ENCODE measurements at places on chromosomes 2 and 18.

DNA sequence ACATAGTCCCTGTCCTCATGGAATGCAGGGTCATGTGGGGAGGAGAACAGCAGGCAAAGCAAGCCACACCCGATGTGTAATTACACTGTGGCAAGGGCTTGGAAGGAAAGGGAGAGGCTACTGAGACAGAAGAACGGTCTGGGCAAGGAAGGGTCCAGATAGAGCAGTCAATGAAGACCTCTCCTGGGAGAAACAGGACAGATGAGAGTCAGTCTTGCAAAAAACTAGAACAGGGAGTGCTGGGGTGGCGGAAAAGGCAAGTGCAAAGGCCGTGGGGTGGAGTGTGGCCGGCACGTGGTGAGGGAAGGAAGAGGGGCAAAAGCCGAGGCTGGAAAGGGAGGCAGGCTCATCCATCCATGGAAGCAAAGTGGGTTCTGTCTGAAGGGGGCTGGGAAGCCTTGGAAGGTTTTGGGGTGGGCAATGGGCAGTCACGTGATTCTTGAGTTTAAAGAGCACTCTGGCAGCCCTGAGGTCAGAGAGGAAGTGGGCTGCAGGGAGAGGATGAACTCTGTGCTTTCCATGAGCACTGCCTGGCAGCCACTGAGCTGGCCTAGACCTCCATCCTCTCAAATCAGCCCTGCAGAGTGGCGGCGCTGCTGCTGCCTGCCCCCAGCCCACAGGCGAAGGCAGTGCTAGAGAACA is 182.2 kb downstream of the INHBB start:
- no peak for DNase-seq

- DNase-seq: no peak
Observed at GRCh38 chr2:241108271-241109209, 6.5 kb upstream of the MTERF4 start.

- DNase-seq: no peak
Observed at GRCh38 chr2:217186668-217187159, 326.9 kb upstream of the TNP1 start.

DNA sequence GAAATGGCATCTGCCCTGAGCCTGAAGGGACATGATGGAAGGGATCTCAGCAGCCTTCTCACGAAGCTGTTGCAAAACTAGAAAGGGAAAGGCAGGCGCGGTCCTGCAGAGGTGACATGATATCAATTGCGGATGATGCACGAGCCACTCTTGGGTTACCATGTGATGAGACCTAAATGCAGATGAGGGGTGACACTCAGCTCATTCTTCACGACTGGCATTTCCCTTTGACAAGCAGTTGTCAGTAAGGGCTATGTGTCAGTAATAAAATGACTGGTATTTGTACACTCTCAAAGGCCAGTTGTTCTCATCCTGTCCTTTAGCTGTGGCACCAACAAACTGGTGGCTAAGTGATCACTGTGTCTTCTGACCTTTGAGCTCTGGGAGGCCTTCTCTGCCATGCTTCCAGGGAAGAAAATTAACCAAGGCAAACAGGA is 273.6 kb downstream of the ETAA1 start:
- no peak for DNase-seq

GRCh38 chr2:216119146-216119545 is 10.0 kb downstream of the XRCC5 start:
- no peak for DNase-seq

GRCh38 chr2:30803281-30803680 is 4.0 kb downstream of the CAPN13 start:
- no peak for DNase-seq

GRCh38 chr2:204948024-204948763 is 402.9 kb downstream of the PARD3B start:
- DNase-seq: no peak

- DNase-seq: no peak
Observed at GRCh38 chr2:210541290-210541902, 15.0 kb upstream of the CPS1 start.

GRCh38 chr18:3529077-3529476 is 79.1 kb downstream of the TGIF1 start:
- no peak for DNase-seq

DNA sequence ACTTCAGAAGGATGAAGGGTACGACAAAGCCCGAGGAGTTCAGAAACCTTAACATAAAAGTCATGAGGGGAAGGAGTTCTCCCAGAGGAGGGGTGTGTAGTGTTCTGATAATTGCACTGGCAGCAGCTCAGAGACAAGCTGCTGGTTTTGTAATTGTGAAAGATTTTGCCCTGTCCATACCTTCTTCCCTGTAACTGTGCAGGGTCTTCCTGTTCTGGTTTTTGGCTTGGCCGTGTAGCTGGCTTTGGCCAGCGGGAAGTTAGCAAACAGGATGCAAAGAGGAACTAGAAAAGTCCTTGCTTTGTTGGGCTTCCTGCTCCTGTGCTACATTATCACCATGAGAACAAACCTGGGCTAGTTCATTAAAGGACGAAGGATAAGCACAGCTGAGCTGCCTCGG is 160.8 kb downstream of the LPIN1 start:
- no peak for DNase-seq

GRCh38 chr18:69585696-69586095 is 185.0 kb downstream of the DOK6 start:
- DNase-seq: no peak

- no peak for DNase-seq
Observed at GRCh38 chr18:37499044-37499443, 66.6 kb downstream of the CELF4 start.

DNA sequence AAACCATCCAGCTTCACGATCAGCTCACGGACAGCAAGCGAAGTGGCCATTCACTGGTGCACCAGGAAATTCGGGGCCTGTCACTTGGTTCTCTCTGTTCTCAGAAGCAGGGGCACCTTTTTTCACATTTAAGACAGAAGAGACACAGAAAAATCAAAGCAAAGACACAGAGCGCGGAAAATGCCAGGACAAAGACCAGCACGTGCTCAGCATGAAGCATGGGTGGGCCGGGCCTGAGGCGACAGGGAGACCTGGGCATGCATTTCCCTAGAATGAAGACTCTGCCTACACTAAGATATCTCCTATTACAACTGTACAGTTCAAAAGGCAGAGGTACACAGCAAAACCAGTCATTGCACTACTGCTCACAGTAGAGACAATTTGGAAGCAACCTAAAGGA is 117.4 kb upstream of the ID2 start:
- DNase-seq: no peak

GRCh38 chr2:191740759-191741158 is 62.8 kb downstream of the NABP1 start:
- no peak for DNase-seq

GRCh38 chr2:2912731-2913130 is 464.9 kb downstream of the EIPR1 start:
- no peak for DNase-seq

DNA sequence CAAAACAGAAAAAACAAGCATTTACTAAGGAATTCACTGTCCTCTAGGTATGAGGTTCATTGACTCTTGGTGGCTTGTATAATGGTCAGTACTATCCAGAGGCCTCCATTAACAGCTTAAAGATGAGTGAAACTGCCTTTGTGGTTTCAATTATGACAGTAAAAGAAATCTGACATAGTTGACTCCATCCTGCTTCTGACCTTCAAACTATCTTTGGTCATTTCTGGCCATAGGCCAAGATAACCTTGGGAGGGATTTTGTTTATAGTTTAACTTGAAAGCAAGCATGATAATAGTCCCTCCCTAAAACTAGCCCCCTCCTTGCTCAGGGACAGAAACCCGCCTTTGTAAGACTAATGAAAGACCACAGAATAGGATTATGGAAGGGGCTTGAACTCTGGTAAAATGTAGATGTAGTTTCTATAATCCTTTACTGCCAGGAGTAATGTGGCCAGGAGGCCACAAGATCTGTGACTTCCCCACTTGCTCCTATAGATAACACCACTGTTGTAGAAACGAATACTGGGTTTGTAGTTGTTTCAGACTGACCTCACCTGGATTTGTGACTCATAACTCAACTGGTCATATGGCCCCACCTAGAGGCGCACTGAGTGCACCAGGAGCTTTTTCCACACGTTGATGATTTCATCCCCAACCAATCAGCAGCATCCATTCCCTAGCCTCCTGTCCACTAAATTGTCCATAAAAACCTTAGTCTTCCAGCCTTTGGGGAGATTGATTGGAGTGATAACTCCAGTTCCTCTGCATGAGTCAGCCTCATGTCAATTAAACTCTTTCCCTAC is 8.6 kb upstream of the PLEKHM3 start:
- no peak for DNase-seq

DNA sequence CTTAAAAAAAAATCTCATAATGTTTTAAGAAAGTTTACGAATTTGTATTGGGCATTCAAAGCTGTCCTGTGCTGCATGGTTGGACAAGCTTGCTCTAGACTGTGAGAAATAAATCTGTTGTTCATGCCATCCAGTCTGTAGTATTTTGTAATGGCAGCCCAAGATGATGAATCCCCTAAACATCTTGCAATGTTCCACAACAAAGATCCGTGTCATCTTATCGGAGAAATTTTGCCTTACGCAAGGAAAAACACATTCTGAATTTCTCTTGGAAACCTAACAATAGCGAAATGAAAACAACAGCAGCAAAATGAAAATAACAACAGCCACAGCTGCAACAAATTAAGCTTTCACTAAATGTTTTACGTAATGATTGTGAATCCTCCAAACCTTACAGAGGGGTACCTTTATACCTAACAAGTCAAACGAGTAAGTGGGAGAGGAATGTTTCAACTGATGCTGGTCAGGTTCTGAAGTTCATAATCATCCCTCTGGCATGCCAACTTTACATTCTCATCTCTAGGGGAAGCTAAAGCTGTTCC is 76.1 kb upstream of the RNU4ATAC start:
- DNase-seq: no peak

DNA sequence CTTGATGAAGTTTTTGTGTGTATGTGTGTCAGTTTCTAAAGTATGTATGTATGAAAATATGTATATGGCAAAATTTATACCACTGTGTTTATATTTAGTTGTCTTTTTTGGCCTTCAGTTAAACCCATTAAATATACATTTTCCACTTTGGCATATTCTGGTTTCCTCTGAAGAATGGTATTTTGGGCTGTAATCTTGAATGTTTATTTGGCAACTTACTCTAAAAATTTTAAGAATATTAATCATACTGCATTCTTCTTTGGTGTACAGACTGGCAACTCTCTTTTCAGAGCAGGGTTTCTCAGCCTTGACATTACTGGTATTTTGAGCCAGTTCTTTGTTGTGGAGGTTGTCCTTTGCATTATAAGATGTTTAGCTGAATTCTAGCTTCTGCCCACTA is 27.9 kb upstream of the CCBE1 start:
- no peak for DNase-seq

DNA sequence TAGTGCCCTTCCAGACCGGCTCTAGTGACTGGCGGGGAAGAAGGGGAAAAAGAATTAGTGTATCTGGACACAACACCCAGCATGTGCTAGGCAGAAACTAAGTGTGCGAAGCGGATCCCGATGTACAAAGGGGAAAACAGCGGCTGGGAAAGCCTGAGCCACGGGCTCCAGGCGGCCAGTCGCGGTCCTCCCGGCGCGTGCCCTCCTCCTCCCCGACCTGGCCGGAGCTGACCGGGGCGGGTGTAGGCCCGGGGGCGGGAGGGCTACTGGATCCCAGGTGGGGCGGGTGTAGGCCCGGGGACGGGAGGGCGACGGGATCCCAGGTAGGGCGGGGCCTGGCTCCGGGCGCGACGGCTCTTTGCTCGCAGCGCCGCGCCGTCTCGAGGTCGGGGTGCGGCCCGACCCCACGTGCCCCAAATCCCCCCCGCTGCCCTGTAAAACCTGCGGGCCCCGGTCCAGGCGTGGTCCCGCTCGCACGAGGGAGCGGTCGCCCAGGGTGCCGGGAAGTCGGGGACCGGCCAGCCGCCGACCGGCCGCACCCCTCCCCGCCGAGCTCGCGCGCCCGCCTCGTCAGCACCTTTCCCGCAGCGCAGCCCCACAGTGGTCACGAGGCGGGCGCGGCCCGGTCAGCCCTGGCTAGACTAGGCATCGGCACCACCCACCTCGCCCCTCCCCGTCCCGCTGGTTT is 48.8 kb downstream of the C2orf42 start:
- DNase-seq: no peak

DNA sequence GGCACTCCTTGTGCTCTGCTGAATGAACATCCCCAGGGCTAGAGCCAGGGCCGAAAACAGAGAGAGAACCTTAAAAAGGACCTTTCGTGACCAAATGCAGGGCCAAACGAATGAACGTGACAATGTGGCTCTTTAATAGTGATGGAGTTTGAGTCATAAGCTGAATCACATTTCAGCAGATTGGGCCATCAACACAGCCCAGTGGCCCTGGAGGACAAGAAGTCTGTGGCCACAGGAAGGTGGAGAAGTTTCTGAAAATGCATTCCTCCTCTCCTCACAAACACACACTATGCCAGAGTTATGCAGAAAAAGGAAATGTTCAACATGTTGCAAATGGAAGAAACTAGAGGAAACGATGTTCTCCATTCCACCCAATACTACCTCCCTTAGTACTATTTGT is 415.8 kb downstream of the HRH4 start:
- DNase-seq: no peak

DNA sequence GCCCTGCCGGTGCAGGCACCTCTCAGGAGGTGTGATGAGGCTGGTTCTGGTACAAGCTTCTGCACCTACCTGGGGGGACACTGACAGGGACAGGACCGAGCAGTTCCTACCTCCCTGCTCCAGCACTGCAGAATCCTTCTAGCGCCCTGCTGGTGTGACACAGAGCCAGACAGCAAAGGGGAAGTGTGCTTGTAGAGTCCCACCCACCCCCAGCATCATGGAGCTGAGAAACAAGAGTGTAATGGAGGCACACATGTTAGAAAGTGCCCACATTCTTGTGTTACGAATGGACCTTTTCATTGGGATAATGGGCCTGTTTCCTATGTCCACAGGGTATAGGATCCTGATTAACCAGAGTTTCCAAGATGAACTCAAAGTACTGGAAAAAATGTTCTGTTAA is 38.3 kb downstream of the OXER1 start:
- no peak for DNase-seq

DNA sequence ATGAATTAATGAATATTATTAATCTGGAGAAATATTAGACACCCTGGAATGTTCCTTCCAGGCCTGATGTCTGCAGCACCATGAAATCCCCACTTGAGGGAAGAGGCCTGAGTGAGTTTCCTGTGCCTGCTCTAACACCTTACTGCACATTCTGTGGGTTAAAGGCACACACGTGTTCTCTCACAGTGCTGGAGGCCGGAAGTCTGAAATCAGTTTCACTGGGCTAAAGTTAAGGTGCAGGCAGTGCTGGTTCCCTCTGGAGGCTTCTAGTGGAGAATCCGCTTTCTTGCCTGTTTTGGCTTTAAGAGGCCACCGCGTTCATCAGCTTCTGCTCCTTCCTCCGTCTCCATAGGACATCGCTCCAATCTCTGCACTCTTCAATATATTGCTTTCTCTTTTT is 48.7 kb downstream of the ACKR3 start:
- DNase-seq: no peak

GRCh38 chr2:150234787-150235446 is 252.6 kb downstream of the RND3 start:
- no peak for DNase-seq

DNA sequence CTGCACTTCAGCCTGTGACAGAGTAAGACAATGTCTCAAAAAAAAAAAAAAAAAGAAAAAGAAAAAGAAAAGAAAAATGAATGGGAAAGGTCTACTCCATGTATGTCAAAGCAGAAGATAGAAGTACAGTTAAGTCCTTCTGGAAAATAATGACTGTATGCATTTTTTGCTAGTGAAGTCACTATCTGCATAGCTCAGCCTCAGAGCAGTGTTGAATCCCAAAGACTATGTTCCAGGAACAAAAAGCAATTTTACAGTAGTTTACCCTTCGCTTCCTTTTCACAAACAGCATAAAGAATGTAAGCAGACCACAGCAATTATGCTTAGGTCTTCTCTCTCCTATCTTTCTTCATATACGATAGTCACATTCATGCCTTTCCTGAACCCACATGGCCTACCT is 497.4 kb downstream of the CMPK2 start:
- no peak for DNase-seq

- DNase-seq: no peak
Observed at GRCh38 chr2:106314444-106314843, 120.3 kb upstream of the UXS1 start.

All from activated T-helper 1 cell treated with Interleukin-2 at 50 U/mL for 16 hours (primary cell).